ENCODE measurements at places on chromosomes 2 and 18.

DNA sequence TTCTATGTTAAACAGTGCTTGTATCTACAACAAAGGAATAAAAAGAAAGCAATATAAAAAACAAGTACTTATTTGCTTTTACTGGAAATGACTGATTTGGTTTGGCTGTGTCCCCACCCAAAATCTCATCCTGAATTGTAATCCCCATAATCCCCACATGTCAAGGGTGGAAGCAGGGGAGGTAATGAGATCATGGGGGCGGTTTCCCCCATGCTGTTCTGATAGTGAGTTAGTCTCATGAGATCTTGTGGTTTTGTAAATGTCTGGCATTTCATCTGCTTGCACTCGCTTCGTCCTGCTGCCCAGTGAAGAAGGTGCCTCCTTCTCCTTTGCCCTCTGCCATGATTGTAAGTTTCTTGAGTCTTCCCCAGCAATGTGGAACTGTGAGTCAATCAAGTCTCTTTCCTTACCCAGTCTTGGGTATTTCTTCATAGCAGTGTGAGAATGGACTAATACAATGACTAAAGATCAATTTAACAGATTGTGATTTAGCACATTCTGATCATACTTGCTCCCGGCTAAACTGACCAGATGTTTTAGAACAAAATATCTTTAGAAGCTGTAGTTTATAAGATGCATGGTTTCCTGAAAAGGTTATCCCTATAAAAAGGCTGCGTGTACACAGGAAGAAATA, 19.9 kb downstream of the PTH2R start:
- no peak for DNase-seq

DNA sequence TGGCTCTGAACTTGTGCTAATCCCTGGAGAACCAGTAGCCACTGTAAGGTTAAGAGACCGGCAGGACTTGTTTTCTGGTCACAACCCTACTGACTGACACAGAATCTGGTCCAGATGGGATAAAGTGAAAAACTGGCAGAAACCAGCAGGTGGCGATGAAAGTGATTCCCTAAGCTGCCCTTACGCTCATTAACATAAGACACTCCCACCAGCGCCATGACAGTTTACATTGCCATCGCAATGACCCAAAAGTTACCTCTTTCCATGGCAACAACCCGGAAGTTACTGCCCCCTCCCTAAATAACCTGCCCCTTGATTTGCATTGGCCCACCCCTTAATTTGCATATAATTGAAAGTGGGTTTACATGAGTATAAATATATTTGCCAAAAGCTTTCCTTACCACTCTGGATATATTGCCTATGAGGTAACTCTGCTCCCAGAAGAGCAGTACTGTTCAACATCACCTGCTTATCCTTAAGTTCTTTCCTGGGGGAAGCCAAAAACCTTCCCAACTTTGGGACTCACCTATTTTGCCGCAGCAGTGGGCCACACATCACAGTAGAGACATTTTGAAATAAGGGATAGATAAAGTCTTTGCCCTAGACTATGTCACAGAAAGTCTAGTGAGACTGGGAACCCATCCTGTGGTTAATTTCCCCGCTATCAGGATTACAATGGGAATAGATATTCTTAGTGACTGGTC, 35.8 kb upstream of the AFF3 start:
- peak; percentile 68 for DNase-seq

DNA sequence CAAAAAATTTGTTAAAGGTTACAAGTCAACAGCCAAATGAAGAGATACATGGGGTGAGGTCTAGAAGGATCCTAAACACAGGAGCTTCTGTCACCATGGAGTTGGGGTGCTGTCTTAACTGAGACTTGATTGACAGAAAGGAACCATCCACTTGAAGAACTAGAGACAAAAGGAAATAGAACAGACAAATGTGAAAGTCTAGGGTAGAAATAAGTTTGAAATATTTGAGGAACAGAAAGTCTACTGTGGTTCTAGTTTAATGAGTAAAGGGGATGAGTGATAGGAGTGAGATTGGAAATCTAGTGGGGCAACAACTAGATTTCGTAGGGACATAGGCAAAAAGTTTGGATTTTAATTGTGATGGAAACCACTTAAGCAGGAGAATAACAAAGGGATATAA, 18.7 kb downstream of the RBBP8 start:
- DNase-seq, result peak; percentile 5

DNA sequence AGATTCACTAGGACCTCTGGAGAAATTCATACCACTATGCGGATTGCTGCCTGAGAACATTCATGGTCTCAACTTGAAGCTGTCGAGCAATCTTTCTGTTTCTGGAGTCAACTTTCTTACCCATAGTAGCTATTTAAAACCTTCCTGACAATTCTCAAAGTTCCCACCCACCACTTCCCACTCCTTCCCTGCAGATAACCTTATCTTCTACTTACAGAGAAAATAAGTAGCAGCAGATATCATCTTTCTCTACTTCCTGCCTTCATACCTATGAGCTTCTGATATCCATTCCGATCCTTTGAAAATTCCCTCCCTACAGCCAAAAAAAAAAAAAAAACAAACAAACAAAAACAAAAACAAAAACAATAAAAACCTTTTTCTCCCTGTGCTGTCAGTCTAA, 81.2 kb upstream of the CYRIA start:
- DNase-seq, result no peak

DNA sequence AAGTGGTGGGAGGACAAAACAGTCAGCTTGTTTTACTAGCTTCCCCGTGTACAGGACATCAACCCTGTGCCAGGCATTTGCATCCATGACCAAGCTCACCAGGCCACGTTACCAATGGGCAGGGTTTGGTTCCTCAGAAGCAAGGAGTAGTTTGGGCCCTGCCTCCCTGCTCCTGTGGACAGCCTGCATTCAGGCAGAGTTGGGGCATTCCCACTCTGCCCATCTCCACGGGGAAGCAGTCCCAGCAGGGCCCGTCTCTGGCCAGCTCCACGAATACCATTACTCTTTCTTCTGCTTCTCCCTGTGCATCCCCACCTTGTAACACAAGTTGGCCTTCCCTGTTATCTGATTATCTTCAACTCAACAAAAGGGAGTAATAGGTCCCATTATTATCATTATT, 54.0 kb upstream of the RIOK3 start:
- no peak for DNase-seq

DNA sequence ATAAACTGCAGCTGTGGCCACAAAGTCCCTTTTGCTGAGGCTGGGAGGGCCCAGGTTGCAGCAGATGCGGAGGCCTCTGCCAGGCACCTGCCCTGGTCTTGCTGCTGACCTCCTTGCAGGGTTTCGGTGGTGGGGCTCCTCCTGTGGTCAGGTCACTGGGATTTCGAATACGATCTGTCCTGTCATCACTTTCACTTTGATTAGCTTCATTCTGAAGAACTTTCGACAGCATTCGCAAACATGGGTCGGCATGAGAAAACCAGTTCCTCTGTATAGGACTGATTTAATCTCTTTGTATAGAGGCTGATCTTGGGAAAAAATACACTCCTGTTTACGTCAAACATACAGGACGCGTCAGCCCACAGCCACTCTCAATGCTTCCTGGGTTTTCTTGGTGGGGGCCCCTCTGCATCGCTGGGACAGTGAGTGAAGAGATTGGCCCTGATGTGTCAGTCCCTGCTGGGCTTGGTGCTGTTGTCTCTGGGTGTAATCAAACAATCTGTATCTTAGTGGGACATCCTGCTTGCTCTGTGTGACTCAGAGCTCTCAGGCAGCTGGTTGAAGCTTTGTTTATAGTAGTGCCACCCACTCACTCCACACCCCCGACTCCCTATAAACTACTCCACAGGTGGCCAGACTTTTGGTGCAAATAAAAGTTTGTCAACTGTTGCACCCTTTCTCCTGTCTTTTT, 209.4 kb upstream of the CXCR4 start:
- DNase-seq, result no peak

DNA sequence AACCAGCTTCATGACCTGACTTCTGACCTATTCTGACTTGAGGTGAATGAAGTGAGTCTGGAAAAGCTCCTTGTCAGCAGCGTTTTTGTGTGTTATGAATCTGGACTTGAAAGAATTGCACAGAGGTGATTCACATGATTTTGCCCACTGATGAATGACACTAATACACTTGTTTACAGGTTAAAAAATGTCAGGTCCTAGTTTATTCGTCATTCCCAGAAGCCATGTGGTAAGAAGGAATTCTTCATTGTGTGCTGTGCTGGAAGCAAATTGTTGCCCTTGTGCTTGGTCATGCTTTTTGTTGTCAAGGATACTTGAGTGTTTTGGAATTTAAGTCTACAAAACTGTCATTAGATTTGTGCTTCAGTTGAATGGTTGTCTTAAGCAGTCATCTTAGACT, 15.5 kb downstream of the SEC11C start:
- no peak for DNase-seq

DNA sequence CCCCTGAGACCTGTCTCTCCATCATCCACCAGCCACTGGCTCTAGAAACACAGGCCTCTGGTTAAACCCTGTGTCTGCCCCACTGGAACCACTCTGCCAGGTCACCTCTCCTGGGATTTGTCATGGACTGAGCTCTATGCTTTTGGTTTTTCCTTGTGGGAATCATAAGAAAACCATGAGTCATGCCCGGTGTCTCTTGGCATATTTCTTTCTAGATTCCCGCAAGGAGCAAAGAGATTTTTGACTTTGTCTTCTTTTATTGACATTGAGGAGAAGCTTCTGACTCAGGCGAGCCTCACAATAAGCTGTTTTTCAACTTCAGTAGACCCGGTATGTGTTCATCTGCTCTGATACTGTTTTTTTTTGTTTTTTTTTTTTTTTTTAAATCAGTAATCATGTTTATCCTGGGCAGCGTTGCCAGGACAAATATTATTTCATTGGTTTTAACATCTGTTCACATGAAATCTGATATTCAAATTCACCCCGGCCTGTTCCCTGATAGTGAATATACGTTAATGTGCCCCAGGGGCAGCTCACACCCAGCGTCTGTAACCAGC, 207.1 kb downstream of the ACKR3 start:
- no peak for DNase-seq

- DNase-seq, result no peak
Measured at GRCh38 chr2:167298017-167298416, 409.7 kb downstream of the XIRP2 start.

DNA sequence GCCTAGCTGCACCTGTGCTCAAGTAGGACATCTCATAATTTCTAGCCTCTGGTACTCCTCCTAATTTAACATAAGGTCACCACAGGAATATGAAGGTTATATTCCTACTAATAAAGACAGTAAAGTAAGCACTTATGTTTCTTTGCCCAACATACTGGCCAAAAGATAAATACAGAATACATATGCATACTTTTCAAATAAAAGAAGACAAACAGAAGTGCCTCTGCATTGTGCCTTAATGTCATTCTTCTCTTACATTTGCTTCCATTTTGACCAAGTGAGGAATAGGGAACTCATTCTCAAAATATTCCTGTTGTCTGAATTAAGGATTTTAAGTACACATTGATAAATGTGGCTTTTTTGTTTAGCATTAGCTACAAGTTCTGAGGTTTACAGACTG, 5.6 kb downstream of the BCL11A start:
- DNase-seq, result no peak

- no peak for DNase-seq
Measured at GRCh38 chr2:174711206-174711605, 53.1 kb downstream of the CHRNA1 start.

DNA sequence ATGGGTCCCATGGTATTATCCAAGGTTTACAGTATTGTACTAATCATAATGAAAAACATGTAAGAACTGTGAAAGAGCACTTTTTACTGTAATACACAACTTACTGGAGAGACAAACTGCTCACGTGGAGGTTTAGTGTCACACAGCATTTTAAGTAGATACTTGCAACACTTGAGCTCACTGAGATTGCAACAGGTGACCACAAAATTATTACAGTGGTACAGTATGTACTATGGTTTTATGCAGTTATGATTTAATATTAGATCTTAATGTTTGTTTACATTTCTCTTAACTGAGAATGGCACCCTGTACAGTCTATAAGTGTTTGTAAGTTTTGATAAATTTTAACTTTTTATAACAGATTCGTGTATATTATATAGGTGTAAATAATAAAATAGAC, 118.6 kb upstream of the SKOR2 start:
- DNase-seq, result no peak

- DNase-seq, result no peak
Measured at GRCh38 chr18:75754433-75754832, 326.9 kb upstream of the SMIM21 start.

DNA sequence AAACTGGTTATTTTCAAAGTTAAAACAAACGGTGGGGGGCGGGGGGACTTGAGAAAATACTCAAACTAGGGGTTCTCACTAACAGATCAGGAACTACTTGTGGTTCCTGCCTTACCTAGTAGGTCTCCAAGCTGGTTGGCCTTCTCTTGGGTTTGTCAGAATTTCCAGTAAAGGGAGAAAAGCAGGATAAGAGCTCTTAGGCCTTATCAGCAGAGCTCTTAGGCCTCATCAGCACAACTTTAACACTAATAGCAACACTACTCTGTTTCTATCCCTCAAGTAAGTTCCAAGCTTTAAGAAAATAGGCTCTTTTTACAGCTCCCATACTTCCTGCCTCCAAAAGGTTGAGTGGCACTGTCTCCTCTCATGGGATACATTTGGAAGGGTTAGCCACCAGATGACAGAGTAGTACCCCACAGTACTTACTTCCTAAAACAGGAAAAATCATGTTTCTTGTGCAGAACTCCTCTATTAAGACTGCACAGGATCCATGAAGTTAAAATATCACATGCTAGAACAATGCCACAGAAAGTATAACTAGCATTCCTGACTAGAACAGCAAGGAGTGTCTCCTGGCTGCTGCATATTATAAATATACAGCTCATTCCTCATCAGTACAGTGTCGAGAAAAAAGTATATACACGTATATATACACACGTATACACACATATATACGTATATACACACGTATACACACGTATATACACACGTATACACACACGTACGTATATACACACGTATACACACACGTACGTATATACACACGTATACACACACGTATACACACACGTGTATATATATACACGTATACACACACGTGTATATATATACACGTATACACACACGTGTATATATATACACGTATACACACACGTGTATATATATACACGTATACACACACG, 6.1 kb downstream of the FBXO11 start:
- DNase-seq, result no peak

- DNase-seq, result peak; percentile 61
Measured at GRCh38 chr2:241848761-241849615, 9.7 kb downstream of the PDCD1 start.

DNA sequence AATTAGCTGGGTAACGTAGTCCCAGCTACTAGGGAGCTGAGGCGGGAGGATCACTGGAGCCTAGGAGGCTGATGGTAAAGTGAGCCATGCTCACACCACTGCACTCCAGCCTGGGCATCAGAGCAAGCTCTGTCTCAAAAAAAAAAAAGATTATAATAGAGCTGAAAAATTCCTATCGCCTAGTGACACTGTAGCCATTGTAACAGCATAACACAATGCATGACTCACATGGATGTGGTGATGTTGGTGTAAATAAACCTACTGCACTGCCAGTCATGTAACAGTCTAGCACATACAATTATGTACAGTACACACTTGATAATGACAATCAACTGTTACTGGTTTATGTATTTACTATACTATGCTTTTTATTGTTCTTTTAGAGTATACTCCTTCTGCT, 39.6 kb downstream of the MGAT4A start:
- DNase-seq, result no peak

GRCh38 chr2:112204411-112204810, 50.4 kb downstream of the ZC3H8 start:
- DNase-seq, result no peak

GRCh38 chr2:155802888-155803287, 529.6 kb downstream of the NR4A2 start:
- DNase-seq, result no peak

All from H7 (cell line).